ENCODE measurements at places on chromosomes 16 and 17.

GRCh38 chr16:35174016-35174415 lies 1714.6 kb downstream of the TP53TG3F start:
- DNase-seq = no peak

- no peak for DNase-seq
Observed at GRCh38 chr17:47301831-47302230, 21.9 kb upstream of the EFCAB13 start.

DNA sequence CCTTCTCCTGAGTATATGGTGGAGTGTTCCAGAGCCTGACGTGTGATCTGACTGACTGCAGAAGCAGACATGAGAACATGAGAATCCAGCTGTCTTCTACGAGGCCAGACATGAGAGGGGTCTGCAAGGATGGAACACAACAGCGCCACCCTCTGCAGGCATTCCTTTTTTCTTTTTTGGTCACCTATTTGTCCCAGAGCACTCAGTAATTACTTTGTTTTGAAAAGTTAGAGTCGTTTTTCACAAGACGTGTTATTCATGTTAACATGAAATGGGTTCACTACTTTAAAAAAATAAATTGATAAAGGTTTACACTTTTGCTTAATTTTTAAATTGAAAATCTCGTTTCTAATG lies 43.8 kb upstream of the ATP2A3 start:
- no peak for DNase-seq

- no peak for DNase-seq
Observed at GRCh38 chr16:21617607-21618006, 18.2 kb downstream of the METTL9 start.

DNA sequence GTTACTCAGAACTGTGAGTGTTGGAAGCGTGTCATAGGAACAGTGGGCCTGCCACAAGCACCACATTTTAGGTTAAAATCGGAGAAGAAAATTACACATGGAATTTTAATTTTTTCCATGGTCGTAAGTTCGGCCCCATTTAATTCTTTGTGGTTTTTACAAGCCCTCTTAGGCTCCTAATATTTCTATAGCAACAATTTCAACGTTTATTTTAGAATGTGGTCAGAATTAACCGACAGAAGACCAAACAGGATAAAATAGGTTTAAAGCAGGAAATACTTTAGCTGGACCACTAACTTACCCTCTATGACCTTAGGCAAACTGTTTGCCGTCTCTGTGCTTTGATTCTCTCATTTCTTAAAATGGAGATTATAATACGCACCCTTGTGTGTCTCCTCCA lies 69.9 kb downstream of the FTO start:
- DNase-seq = no peak

DNA sequence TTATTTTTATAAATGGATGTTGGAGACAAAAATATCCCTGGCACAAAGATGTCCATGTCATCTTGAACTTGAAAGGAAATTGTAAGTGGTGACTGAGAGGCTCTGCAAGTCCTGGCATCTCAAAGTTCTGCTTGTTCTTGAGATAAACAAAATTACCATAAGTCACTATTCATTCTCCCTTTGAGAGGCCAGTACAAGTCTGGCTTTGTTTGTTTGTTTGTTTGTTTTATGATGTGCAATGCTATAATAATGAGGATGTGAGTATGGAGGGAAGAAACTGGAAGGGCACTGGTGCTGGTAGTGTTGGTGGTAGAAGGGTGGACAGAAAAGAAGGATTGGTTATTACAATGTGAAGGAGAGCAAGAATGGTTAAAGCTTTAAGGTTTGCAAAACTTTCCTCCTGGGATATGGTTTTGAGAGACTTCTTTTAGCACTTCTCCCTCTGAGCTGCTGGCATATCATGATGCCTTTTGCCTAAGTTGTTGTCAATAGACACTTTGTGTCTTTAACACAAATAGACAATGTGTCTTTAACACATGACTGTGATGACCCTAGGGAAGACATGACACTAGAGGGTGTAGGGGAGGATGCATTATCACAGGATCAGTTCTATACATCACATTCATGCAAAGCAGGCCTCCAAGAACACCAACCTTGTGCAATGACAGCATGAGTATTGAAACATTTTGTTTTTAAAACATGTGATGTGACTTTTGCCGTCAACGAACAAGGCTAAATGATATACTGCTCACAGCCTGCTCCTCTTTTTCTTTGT lies 880.5 kb upstream of the GOT2 start:
- DNase-seq = no peak

DNA sequence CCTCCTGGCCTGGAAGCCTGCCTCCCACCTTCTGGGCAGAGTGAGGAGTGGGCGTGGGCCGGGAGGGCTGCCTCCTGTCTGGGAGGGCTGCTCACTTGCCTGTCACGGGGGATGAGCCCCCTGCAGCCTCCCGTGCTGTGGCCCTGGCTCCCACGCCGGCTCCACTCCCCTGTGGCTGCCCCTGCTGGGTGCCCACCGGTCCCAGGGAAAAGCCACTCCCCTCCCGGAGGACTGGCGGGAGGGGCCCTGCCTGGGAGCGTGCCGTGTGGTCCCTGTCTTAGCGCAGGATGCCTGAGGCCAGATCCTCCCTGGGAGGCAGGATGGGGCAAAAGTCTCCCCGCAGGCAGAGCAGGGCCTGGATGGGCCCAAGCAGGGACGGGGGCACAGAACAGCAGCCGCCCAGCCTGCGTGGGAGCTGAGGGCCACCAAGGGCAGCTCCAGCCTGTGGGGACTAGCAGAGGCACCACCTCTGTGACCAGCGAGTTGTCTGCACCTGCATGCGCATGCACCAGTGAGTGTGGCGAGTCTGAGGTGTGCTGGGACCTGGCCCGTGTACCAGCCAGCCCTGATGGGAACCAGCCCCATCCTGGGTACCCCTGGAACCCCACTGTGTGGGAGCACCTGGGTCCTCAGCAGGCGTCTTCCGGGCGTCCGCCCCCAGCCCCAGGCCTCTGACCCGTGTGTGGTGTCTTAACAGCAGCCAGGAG lies 339.9 kb downstream of the SEC14L1 start:
- DNase-seq = no peak

GRCh38 chr17:39400547-39401411 lies 647 bp downstream of the FBXL20 start:
- DNase-seq = peak; percentile 46

DNA sequence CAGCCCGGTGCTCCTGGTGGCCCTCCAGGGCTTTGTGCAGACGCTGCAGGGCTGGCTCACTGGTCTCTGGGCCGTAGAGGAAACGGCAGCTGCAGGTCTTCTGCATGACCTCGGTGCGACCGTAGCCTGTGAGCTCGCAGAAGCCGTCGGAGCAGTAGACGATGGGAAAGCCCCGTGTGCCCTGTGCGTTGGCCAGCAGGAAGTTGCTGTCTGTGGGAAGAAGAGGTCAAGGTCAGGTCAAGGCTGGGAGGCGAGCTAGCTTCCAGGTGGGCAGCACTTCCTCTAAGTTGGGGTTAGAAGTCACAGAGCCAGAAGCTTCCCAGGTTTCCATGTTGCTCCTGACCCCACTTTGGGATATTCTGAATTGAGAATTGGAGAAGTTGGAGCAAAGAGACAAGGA lies 2.1 kb downstream of the KCNH4 start:
- no peak for DNase-seq

DNA sequence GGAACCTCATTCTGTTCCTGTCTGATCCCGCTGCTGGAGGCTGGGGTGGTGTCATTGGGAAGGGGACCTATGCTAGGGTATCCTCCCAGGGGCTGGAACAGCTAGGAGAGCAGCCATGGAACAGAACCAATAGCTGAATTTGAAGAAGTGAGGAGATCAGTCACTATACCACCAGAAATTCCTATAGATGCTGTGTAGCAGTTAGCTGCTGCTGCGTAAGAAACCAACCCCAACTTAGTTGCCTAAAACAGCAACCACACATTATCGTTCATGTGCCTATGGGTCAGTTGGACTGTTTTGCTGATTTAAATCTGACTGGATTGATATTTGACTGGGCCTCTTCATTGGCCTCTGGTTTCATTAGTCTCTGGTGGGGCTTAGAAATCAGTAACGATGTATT lies 20.4 kb upstream of the SYT17 start:
- no peak for DNase-seq

DNA sequence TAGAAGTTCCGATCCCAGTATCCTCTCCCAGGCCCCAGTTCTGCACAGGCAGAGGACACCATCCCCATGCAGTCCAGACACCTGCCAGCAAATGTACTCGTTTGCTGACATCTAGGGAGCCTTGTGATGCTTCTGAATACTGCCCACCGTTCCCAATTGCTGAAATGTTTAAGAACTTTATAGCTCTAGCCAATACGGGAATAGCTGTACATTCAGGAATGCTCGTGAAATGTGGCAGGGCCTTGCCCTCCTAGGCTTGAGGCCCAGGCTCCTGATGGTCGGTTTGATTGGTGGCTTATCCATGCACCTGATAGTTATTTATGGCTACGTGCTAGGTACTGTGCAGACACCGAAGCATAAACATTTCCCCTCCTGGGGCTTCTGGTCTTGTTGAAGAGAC lies 255.5 kb downstream of the PRKCA start:
- DNase-seq = no peak

DNA sequence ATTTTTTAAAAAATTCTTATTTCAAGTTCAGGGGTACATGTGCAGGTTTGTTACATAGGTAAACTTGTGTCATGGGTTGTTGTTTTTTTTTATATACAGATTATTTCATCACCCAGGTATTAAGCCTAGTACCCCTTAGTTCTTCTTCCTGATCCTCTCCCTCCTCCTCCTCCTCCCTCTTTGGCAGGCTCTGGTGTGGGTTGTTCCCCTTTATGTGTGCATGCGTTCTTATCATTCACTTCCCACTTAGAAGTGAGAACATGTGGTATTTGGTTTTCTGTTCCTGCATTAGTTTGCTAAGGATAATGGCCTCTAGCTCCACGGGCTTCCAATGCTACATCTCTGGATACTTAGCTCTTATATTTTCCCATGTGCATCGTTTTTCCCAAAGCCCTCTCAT lies 404.4 kb downstream of the HAPSTR1 start:
- DNase-seq = no peak

DNA sequence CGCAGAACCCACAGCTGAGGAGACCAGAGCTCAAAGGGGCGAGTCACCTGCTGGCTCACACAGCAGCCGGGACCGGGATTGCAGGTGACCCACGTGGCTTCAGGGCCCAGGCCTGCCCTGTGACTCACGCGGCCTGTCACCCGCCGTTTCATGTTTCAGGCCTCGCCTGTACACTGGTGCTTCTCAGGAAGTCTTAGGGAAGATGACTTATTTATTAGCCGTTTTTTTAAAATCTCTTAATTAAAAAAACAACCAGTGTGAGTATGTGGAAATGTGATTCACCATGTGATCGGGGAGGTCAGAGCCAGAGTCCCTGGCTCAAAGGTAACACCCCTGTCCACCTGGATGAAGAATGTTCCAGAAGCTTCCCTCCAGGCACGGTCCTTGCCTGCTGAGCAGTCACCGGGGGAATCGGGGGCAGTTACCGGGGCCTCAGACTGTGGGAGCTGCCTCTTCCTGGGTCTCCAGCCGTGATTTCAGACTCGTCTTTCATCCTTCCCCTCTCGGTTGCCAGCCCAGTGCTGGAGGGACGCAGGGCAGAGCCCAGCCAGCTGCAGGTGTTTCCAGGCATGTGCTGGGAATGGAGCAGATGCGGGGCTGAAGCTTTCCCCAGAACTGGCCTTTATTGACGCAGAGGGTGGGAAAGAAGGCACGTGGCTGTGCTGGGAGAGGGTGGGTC lies 49.3 kb downstream of the CMIP start:
- DNase-seq = no peak
